Stimulated activated CD4-positive, alpha-beta T cell treated with anti-CD3 and anti-CD28 coated beads, TNF-alpha, amount 100 ng/mL, for 1 hour (primary cell): ENCODE measurements at places on chromosomes 6 and 20.

GRCh38 chr6:63444768-63445167, 125.0 kb upstream of the LGSN start:
- DNase-seq: no peak

GRCh38 chr6:3844097-3844463, 5.1 kb upstream of the FAM50B start:
- DNase-seq: no peak

- no peak for DNase-seq
These were observed 51.0 kb upstream of the MLIP start for GRCh38 chr6:54060286-54060685.

- no peak for DNase-seq
These were observed 63.0 kb upstream of the NXT1 start for GRCh38 chr20:23287354-23288190.
